Activated CD4-positive, alpha-beta T cell treated with anti-CD3 and anti-CD28 coated beads, Interleukin-2, amount 10 ng/mL, durations not matched to agents 24 days and 14 days (primary cell): ENCODE measurements at places on chromosomes 2 and 18. TPM values are rescaled to one million over a fixed set of nuclear protein-coding genes. Genes with fewer than 3 reads are reported as not detected.

CSRNP3 gene
- total RNA-seq: not detected in 2 replicates

FZD7 gene
- 1.3 TPM in 2 replicates for total RNA-seq

DNA sequence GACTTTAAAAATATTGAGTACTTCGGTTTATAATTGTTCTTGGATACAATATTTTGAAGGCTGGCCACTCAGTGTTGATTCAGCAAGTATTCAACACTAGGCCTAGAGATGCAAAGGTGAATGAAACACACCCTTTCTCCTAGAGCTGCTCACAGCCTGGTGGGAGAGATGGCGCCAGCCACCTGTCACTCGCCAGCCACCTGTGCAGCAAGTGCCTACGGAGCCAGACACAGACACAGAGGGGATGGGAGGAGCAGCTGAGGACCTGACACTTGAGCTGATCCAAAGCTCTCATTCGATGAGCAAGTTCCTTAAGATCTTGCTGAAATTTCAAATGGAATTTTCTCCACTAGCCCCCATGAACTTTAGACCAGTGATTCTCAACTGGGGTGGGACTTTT, 151.1 kb upstream of the RIOK3 start:
- no peaks in the 10 kb centered on the region for H3K36me3 ChIP-seq
- peaks cover 10% of the 10 kb centered on the region for H3K4me1 ChIP-seq
- H3K27ac ChIP-seq: no peak overlapping the region
- no peak overlapping the region for H3K4me3 ChIP-seq
- no peak for DNase-seq
- H3K27me3 ChIP-seq: no peaks in the 10 kb centered on the region

DNA sequence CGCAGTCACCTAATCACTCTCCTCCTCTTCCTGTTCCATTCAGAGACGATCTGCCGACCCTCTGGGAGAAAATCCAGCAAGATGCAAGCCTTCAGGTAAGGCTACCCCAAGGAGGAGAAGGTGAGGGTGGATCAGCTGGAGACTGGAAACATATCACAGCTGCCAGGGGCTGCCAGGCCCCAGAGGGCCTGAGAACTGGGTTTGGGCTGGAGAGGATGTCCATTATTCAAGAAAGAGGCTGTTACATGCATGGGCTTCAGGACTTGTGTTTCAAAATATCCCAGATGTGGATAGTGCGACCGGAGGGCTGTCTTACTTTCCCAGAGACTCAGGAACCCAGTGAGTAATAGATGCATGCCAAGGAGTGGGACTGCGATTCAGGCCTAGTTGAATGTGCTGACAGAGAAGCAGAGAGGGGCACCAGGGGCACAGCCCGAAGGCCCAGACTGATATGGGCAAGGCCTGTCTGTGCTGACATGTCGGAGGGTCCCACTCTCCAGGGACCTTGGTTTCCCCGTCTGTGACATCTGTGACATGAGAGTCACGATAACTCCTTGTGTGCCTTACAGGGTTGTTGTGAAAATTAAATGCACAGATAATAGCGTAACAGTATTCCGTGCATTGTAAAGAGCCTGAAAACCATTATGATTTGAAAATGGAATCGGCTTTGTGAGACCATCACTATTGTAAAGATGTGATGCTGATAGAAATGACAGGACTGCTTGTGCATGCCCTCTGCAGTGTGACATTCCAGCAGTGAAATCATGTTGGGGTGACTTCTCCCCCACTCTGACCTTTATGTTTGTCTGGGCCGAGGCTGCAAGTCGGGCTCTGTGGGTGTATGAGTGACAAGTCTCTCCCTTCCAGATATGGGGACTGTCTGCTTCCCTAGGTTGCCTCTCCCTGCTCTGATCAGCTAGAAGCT, 510 bp downstream of the IL1RN start:
- no peaks in the 10 kb centered on the region for H3K36me3 ChIP-seq
- no peak overlapping the region for H3K4me3 ChIP-seq
- H3K4me1 ChIP-seq: peaks cover 35% of the 10 kb centered on the region
- DNase-seq: no peak
- H3K27ac ChIP-seq: no peak overlapping the region
- H3K27me3 ChIP-seq: no peaks in the 10 kb centered on the region

ZBTB7C gene
- 0.56 and 0.64 TPM in 2 replicates for total RNA-seq

- peak; percentile 93 for DNase-seq
- peaks cover 40% of the 10 kb centered on the region for H3K36me3 ChIP-seq
- no peaks in the 10 kb centered on the region for H3K27me3 ChIP-seq
- H3K4me3 ChIP-seq: peak overlapping the region; percentile 97
- peaks cover 48% of the 10 kb centered on the region for H3K4me1 ChIP-seq
These were observed 28.5 kb upstream of the MCFD2 start for GRCh38 chr2:46943881-46944798.

- H3K4me1 ChIP-seq: peaks cover 48% of the 10 kb centered on the region
- peak overlapping the region; percentile 95 for H3K27ac ChIP-seq
- H3K4me3 ChIP-seq: peak overlapping the region; percentile 97
- peak; percentile 80 for DNase-seq
These were observed 515 bp downstream of the TSHZ1 start for GRCh38 chr18:75211002-75211621.

DNA sequence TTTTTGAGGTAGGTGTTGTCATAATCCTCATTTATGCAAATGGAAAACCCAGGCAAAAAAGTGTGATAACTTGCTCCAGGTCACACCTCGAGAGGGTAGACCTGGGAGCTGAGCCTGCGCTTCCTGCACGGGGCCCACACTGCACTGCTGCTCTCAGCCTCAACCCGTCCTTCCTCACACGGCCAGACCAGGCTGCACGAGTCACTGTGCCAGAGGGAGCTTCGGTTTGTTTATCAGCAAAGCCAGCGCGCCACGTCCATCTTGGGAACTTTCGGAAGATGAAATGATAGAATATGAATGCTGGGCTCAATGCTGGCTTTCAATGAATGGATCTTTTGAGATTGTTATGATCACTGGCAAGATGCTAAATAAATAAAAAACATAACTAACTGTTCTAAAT, 14.4 kb downstream of the COPS9 start:
- H3K4me1 ChIP-seq: peaks cover 2% of the 10 kb centered on the region
- H3K27ac ChIP-seq: no peak overlapping the region
- H3K27me3 ChIP-seq: peaks cover 5% of the 10 kb centered on the region
- peak; percentile 47 for DNase-seq
- H3K4me3 ChIP-seq: no peak overlapping the region
- peaks cover 6% of the 10 kb centered on the region for H3K36me3 ChIP-seq

DNA sequence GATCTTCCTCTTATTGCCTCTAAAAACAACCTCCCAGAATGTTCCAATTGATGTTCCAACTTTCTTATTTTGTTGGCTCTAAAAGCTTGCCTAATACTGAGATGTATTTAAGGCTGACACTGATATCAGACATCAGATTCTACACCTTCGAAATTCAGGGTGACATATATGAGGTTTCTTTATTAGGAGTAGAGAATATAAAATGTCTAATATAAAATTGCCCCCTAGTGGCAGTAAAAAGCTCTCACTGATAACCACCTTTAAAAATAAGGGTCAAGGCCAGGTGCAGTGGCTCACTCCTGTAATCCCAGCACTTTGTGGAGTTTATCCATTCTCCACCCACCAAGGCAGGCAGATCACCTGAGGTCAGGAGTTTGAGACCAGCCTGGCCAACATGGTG, 789.7 kb upstream of the SLC39A10 start:
- H3K27me3 ChIP-seq: no peaks in the 10 kb centered on the region
- no peaks in the 10 kb centered on the region for H3K4me1 ChIP-seq
- no peaks in the 10 kb centered on the region for H3K36me3 ChIP-seq
- no peak overlapping the region for H3K4me3 ChIP-seq

DNA sequence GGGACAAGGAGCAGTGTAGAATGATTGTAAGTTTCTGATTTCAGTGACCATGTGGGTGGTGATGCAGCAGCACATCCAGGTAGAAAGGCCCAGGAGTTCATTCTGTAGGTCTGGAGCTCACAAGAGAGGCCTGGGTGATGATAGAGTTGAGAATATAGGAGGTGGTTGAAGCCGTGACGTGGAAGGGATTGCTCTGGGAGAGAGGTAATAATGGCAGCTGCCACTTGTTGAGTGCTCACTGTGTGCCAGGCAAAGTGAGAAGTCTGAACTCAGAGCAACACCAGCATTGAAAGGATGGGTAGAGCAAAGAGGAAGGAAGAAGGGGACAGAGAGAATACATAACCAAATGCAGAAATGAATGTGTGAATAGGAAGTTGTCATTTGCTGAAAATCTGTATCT, 3.3 kb downstream of the TTLL4 start:
- DNase-seq: no peak
- no peak overlapping the region for H3K4me3 ChIP-seq
- no peak overlapping the region for H3K27ac ChIP-seq
- H3K27me3 ChIP-seq: no peaks in the 10 kb centered on the region
- peaks cover 23% of the 10 kb centered on the region for H3K4me1 ChIP-seq

DNA sequence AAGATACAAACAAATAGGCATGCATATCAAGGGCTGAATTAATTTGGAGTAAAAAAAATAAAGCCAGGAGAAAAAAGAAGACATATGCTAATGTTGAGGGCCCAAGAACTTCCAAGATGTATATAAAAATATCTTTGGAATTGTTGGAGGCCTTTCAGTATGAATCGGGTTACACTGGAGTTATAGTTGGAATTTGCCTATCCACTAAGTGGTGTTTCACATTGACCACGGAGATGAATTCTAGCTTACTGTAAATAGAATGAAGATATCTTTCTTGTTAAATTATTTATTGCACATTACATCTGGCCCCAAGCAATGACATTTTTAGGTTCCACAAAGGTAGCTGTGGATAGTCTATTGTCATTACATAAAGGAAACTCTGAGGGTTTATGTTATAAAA, 38.5 kb upstream of the TRIB2 start:
- DNase-seq: no peak
- H3K4me1 ChIP-seq: peaks cover 2% of the 10 kb centered on the region
- H3K27ac ChIP-seq: no peak overlapping the region
- H3K4me3 ChIP-seq: no peak overlapping the region

DNA sequence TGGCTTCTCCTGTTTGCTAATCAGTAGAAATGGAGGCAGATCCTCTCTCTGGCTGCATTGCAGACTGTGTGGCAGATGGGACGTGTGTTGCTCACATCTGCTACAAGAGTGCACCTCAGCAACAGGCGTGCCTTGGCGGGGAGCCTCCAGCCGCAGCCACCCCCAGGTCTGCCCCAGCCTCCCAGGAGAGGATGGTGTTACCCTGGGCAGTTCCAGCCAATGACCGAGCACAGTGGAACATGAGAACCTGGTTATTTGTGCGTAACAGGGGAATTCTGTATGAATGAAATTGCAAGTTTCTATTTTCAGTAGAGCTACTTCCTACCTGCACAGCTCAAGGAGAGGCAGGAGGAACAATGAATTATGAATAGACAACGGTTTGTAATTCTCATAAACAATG, 130.6 kb upstream of the CBLN2 start:
- no peaks in the 10 kb centered on the region for H3K27me3 ChIP-seq
- no peak overlapping the region for H3K27ac ChIP-seq
- no peak for DNase-seq
- H3K4me3 ChIP-seq: no peak overlapping the region

GRCh38 chr2:62197011-62197924, 1.4 kb downstream of the B3GNT2 start:
- peaks cover 50% of the 10 kb centered on the region for H3K4me1 ChIP-seq
- peak overlapping the region; percentile 92 for H3K27ac ChIP-seq
- DNase-seq: peak; percentile 80
- no peaks in the 10 kb centered on the region for H3K27me3 ChIP-seq
- peak overlapping the region; percentile 89 for H3K4me3 ChIP-seq

DNA sequence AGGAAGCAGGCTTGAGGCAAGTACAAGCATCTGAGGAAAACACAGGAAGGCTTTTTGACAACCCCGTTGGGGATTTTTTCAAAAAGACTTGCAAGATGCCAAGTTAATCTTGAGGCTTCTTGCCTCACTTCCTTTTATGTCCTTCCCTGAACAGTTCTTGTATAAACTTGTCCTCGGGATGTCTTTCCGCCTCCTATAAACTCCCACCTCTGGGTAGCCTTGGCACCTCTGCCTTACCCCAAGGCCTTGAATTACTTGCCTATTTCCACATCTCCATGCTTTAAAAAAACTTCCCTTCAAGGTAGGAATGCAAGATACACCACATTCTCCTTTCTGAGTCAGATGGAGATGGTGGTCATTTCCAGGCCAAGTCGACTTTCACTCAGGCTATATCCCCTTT, 106.4 kb upstream of the RBBP8 start:
- peaks cover 3% of the 10 kb centered on the region for H3K4me1 ChIP-seq
- no peaks in the 10 kb centered on the region for H3K36me3 ChIP-seq
- no peak overlapping the region for H3K27ac ChIP-seq
- no peak for DNase-seq

TCF23 gene
- total RNA-seq: not detected in 2 replicates
